ENCODE measurements at places on chromosomes 5 and 9.

GRCh38 chr9:18294229-18294628 lies 179.7 kb upstream of the ADAMTSL1 start:
- DNase-seq = no peak

- no peak for DNase-seq
These were observed 679 bp downstream of the SMC5 start for GRCh38 chr9:70259512-70259802.

DNA sequence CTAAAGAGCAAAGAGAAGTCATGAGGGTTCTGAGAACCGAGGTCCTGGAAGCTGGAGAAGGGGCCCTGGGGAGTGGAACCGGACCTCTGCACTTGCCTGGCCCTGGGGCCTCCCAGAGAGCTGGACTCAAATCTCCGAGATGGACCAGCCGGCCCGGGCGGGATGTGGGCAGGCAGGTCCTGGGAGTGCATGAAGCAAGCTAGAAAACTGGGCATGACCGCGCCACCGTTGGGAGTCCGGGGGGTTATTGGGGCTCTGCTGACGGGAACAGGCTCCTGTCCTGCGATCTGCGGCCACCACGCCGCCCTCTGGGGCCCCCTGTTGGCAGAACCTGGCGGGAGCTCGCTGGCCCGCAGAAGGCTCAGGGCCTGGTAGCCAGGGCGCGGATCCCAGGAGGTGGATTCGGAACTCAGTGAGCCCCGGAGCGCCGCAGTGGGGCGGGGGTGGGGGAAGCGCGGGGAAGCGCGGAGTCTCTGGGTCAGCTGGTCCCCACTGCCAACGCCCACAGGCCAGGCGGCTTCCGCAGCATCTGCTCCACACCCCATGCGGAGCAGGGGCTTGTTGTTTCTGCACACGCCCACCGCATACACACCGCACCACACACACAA lies 150.6 kb downstream of the ERCC6L2 start:
- no peak for DNase-seq

DNA sequence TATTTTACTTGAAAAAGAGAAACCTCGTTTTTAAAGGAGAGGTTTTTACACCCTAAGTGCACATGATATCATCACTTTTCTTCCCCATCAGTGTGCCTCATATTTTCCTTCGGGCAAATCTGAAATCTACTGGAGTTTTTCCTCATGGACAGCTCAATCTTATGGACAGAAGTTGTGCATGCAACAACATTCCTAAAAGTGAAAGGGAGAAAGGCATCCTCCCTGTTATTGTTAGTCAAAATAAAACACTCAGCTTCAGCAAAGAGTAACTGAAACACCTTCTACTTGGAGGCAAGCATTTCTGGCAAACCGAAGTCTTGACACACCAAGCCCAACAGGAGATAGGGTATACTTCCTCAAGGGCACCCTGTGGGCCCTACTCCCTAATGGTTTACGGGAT lies 217.9 kb downstream of the BNC2 start:
- DNase-seq = no peak

DNA sequence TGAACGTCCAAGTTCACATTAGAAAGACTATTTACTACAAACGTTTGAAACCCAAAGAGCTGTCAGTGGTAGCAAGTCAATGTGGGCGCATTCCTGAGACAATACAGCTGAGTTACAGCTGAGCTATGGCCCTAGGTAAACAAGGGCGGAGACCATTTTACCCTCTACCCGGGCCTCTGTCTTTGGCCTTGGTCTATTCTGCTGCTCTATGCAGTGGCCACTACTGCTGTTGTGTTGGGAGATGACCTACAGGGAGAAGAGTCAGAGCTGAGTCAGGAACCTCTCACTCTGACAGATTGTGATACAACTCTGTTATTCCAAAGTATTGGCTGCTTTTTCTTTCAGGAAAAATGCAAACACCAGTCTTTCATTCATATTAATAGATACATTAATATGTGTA lies 700.6 kb downstream of the SEMA5A start:
- no peak for DNase-seq

GRCh38 chr9:89454498-89455355 lies 43.2 kb downstream of the SEMA4D start:
- DNase-seq = no peak

All from Caki2 (cell line).